ENCODE measurements at places on chromosomes 13 and 19. TPM values are rescaled to one million over a fixed set of nuclear protein-coding genes. Genes with fewer than 3 reads are reported as not detected.

- H3K4me1 ChIP-seq: no peaks in the 10 kb centered on the region
- peaks cover 17% of the 10 kb centered on the region for H3K27me3 ChIP-seq
- no peaks in the 10 kb centered on the region for H3K36me3 ChIP-seq
- no peak for DNase-seq
- no peak overlapping the region for H3K27ac ChIP-seq
Observed at GRCh38 chr13:111640476-111640875, 320.0 kb downstream of the TEX29 start.

GRCh38 chr13:77390391-77390790, 63.5 kb upstream of the MYCBP2 start:
- no peak overlapping the region for H3K4me3 ChIP-seq
- H3K27me3 ChIP-seq: no peaks in the 10 kb centered on the region
- no peaks in the 10 kb centered on the region for H3K36me3 ChIP-seq
- H3K27ac ChIP-seq: peak overlapping the region; percentile 71

GRCh38 chr13:97266332-97266731, 44.2 kb downstream of the MBNL2 start:
- H3K27me3 ChIP-seq: no peaks in the 10 kb centered on the region
- no peaks in the 10 kb centered on the region for H3K36me3 ChIP-seq
- H3K4me3 ChIP-seq: no peak overlapping the region
- peaks cover 35% of the 10 kb centered on the region for H3K4me1 ChIP-seq

DNA sequence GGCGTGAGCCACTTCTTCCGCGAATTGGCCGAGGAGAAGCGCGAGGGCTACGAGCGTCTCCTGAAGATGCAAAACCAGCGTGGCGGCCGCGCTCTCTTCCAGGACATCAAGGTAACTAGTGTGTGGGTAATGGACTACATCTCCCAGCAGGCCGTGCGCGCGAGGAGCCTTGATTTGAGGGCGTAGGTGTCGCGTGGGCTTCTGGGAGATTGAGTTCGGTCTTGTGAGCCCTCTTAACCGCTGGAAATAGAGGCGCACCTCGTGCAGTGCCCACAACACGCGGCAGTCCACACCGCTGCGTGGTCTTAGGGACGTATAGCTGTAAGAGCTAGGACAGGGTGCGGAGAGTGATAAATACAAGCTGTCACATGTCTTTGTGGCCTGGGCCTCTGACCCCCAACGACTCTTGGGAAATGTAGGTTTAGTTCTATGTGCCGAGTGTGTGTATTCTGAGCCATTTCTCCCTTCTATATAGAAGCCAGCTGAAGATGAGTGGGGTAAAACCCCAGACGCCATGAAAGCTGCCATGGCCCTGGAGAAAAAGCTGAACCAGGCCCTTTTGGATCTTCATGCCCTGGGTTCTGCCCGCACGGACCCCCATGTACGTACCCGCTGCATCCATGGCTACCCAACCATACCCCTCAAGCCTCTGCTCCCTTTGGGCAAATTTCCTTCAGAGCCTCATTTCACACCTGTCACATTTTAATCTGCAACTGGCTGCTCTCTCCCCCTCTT, 864 bp downstream of the FTL start:
- H3K36me3 ChIP-seq: peaks cover 37% of the 10 kb centered on the region
- H3K4me3 ChIP-seq: peak overlapping the region; percentile 69
- peak; percentile 94 for DNase-seq
- H3K4me1 ChIP-seq: peaks cover 56% of the 10 kb centered on the region

- peaks cover 27% of the 10 kb centered on the region for H3K4me1 ChIP-seq
- no peak overlapping the region for H3K27ac ChIP-seq
- no peak for DNase-seq
- no peak overlapping the region for H3K4me3 ChIP-seq
- no peaks in the 10 kb centered on the region for H3K27me3 ChIP-seq
- H3K36me3 ChIP-seq: no peaks in the 10 kb centered on the region
Observed at GRCh38 chr13:50990065-50990817, 80.7 kb downstream of the RNASEH2B start.

DNA sequence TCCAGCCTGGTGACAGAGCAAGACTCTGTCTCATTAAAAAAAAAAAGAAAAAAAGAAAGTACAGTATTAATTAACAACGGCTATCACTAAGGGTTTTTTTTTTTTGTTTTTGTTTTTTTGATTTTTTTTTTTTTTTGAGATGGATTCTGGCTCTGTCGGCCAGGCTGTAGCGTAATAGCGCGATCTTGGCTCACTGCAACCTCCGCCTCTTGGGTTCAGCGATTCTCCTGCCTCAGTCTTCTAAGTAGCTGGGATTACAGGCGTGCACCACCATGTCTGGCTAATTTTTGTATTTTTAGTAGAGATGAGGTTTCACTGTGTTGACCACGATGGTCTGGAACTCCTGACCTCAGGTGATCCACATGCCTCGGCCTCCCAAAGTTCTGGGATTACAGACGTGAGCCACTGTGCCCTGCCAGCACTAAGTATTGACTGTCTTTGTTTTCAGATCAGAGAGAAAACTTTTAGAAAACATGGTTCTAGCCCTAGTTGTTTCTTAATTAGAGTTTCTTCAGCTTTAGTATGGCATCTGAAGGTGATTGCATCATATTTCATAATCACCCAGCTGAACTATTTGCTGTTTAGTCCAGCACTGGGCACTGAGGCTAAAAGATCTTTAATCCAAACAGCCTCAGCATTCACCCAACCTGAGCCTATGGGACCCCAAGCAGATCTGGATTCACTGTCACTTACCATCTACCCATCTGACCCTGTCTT, 2.7 kb upstream of the GATAD2A start:
- no peak for DNase-seq
- no peak overlapping the region for H3K4me3 ChIP-seq
- H3K27ac ChIP-seq: peak overlapping the region; percentile 97

GRCh38 chr13:23087880-23088279, 92.9 kb upstream of the SGCG start:
- DNase-seq: no peak
- H3K4me1 ChIP-seq: no peaks in the 10 kb centered on the region
- H3K27ac ChIP-seq: no peak overlapping the region
- H3K36me3 ChIP-seq: no peaks in the 10 kb centered on the region
- no peaks in the 10 kb centered on the region for H3K27me3 ChIP-seq
- H3K4me3 ChIP-seq: no peak overlapping the region

DNA sequence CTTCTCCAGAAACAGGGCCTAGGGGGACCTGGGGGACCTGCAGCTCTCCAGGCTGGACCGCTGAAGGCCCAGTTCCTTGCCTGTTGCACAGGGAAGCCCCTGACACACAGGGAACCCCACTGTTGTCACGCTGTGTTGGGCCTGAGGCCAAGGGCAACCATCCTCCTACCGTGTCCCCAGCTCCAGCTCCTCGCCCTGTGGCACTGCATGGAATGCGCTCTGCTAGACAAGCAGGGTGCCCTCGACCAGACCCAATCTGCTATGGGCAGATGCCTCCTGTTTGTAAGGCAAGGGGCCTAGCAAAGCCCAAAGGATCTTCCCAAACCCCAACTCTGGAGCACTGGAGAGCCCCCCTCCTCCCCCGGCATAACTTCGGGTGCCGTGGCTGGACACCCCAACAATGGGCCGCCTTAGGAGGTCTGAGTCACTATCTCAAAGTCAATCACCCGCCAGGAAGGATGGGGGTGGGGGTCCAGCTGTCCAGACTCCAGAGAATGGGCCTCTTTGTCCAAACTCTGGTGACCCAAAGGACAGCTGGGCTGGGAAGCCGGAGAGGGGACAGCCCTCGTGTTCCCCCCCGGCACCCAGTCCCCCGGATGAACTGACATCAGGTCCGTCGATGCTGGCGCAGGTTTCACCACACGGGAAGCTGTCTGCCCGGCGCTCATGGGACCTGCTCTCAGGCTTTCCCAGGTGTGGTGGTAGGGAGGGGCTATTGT, 3.7 kb downstream of the BRSK1 start:
- H3K36me3 ChIP-seq: no peaks in the 10 kb centered on the region
- no peak overlapping the region for H3K4me3 ChIP-seq
- no peak for DNase-seq
- no peak overlapping the region for H3K27ac ChIP-seq
- H3K27me3 ChIP-seq: peaks cover 20% of the 10 kb centered on the region

DNA sequence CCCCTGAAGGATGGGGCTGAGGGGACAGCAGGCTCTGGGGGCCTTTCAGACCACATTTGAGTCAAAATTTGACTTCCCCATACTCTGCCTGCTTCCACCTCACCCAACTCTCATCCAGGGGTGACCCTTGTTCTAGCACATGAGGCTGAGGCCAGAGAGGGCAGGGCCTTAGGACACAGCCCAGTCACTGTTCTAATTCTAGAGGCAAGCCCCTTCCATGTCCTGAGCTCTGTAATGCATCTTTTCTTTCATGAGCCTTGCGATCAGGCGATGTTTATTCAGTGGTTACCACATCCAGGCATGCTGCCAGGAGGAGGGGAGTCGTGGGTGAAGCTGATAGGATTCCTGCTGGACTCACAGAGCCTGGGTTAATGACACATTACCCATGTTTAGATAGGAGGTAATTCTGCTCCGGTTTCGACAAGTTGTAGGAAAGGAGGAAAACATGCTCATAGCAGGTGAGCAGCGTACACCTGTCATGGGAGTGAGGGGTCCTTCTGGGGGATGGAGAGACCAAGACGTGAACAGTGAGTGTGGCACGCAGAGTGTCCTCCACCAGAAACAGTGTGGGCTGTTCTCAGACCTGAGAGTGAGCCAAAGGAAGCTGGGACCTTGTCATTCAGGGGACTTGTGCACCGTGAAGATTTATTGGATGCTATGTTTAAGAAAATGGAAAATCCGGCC, 9.3 kb downstream of the RPS9 start:
- H3K27ac ChIP-seq: peak overlapping the region; percentile 43
- H3K36me3 ChIP-seq: peaks cover 32% of the 10 kb centered on the region
- no peak overlapping the region for H3K4me3 ChIP-seq
- H3K27me3 ChIP-seq: no peaks in the 10 kb centered on the region
- DNase-seq: peak; percentile 79

- no peaks in the 10 kb centered on the region for H3K4me1 ChIP-seq
- H3K36me3 ChIP-seq: no peaks in the 10 kb centered on the region
- H3K4me3 ChIP-seq: no peak overlapping the region
- H3K27ac ChIP-seq: no peak overlapping the region
Observed at GRCh38 chr19:28541602-28542393, 671.2 kb downstream of the UQCRFS1 start.

DNA sequence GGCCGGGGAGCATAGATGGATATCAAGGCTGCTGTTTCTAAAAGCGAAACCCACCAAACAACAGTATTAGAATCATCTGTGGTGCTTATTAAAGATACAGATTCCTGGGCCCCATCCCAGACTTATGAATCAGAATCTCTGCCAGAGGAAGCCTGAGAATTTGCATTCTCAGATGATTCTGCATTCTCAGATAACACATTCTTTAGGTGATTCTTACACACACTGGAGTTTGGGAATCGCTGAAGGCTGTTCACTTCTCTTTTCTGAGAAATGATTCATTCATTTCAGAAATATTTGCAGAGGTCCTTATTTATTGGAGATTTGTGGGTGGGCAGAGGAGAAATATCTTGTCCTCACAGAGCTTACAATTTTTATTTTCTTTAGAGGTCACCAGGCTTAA, 24.4 kb downstream of the ALOX5AP start:
- H3K27me3 ChIP-seq: peaks cover 4% of the 10 kb centered on the region
- no peak for DNase-seq
- no peaks in the 10 kb centered on the region for H3K36me3 ChIP-seq
- no peaks in the 10 kb centered on the region for H3K4me1 ChIP-seq
- H3K4me3 ChIP-seq: no peak overlapping the region
- no peak overlapping the region for H3K27ac ChIP-seq

The PRTN3 gene
- not detected for total RNA-seq

The HSPB6 gene
- 4.3 TPM for total RNA-seq

The SHC2 gene
- total RNA-seq: 16.3 TPM

The CARD8 gene
- 16.0 TPM for total RNA-seq

Data from suprapubic skin (tissue), 4 donors.